Stimulated activated naive CD4-positive, alpha-beta T cell treated with Interleukin-2 at 50 U/mL for 16 hours (primary cell): ENCODE measurements at places on chromosomes 2 and 18.

GRCh38 chr2:150478200-150478974, 9.1 kb downstream of the RND3 start:
- DNase-seq = no peak

DNA sequence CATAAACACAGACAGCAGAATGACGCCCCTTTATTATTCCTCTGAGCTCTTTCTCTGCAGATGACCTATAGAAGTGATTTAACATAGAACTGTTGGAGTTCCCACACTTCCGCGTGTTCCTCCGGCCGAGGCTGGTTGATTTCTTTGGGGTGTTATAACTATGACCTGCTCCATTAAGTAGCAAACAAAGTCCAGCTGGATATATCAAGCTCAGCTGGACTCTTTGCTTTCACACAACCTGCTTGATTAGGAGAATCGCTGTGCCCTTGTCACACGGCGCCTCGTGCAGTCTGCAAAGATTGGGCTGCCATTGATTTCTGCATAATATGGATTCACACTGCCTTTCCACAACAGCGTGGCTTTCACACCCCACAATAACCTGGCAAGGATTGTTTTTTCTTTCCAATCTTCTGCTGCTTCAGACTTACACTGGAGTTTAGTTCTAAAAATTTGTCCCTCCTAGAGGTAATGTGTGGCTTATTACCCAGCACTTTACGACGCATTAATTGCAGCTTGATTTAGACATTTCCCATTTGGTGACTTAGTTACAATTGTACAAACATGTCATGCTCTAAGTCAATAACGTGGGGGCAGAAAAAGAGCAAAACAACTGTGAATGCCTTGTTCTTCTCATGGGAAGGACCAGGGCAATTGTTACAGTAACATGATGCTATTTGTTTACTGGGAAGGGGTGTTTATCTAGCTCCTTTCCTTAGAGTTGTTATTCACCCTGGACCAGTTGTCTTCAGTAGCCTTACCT, 485.7 kb downstream of the TXNL1 start:
- DNase-seq = no peak

- no peak for DNase-seq
Measured at GRCh38 chr2:152415231-152415642, 80.3 kb downstream of the FMNL2 start.

GRCh38 chr2:150332383-150332782, 155.1 kb downstream of the RND3 start:
- DNase-seq = no peak

DNA sequence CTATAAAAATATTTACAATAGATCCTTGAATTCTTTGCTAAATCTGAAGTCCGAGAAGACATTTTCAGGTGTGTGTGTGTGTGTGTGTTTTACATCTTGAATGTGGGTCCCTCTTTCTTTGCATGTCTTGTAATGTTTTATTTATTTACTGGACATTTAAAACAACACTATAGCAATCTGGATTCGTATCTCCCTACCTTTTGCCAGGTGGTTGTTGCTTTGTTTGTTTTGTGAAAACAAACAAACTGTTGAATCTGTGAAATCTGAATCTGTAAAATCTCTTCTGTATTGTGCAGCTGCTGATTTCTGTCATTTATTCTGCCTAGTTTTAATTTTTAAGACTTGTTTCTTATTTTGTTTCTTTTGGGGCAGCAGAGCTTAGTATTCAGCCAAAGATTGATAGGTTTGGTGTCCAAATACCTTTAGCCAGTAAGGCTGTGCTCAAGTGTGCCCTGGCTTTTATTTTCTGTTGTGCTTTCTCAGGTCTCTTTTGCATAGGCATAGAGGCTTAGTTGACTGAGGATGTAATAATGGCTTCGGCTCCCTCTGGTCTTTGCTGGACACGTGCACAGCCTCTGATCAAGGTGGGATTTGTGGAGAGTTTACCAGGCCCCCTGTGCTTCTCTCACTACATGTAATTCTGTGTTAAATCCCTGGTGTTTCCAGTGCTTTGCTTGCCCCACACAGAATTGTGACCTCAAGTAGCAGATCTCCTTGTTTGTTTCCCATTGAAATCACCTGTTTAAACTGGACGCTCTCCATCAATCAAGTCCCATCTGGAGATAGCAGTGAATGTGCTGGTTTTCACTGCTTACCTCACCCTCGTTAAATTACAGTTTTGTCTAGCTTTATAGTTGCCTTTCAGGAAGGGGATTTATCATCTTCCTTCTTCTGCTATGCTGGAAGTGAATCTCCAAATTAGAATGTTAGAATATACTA, 71.1 kb downstream of the BIRC6 start:
- no peak for DNase-seq

DNA sequence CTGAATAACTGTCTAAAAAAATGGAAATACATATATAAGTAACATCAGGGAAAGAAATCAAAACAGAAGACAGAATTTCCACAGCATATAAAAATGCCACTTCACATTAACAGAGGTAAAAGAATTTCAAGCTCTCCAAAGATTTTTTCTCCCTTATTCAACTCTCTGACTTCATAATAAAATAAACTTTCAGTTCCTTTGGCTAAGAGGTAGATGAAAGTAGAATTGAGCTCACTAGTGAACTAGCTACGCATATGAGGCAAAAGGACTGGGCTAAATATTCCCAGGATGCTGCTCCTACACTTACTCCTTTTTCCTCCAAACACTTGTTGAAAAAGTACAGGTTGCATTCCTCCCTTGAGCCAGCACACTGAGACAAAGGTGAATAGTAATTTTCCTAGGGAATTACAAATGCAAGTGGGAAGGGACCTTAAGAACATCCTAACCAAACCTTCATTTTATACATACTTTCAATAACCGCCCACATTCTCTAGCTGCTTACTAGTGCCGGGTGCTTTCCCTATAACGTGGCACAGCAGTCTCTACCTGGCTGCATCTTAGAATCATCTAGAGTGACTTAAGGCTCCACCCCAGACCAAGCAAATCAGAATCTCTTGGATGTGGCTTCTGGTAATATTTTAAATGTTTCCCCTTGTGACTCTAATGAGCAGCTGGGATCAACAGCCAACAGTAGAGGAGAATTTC, 136.6 kb downstream of the MTCL1 start:
- no peak for DNase-seq

DNA sequence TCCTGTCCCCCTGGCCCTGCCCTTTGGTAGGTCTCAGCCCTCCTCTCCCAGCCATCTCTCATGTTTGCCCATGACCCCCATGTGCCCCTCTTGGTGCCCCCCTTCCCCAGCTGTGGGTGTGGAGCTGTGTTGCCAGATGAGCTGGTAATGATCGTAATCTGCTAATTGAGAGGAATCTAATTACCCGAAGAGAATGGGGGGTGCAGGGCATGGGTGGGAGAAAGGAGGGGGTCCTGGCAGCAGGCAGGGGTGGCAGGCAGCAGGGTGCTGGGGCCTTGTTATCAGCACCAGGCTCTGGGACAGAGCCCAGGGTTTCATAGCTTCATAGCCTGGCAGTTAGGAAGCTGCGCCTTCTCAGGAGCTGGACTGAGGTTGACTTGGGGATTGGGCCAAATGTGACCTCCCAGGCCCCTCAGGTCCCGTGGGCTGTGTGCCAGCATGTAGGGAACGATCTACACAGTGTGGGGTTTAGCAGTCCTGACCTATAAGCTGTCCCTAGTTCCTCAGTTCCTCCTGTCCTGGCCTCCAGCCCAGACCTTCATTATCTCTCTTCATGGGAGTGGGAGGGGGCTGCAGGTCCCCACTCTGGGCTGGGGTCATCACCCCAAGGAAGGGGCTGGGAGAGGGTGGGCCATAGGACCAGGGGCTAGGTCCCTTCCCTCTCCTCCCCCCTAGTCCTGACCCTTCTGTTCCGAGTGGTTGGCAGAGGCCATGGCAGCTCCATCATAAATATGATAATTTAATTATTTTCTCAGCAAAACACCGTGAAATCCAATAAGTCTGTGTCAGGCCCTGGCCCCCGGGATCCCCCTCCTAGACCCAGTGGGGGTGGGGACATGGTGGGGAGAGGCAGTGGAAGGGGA, 6.5 kb upstream of the ASIC4 start:
- no peak for DNase-seq

- DNase-seq = no peak
Measured at GRCh38 chr2:180124273-180125139, 117.4 kb upstream of the CWC22 start.
